Naive thymus-derived CD4-positive, alpha-beta T cell (primary cell): ENCODE measurements at places on chromosomes 2 and 18. TPM values are rescaled to one million over a fixed set of nuclear protein-coding genes. Genes with fewer than 3 reads are reported as not detected.

THAP4 gene
- polyA plus RNA-seq = 30.8 TPM

RAB6C gene
- 0.09 TPM for polyA plus RNA-seq

SPP2 gene
- polyA plus RNA-seq = not detected

RTP5 gene
- polyA plus RNA-seq = not detected

GRCh38 chr2:152537081-152537651, 180.1 kb downstream of the PRPF40A start:
- no peak for DNase-seq

- DNase-seq = no peak
Measured at GRCh38 chr2:98777076-98777475, 46.1 kb upstream of the MGAT4A start.

- no peak for DNase-seq
Measured at GRCh38 chr2:80459028-80459427, 154.5 kb upstream of the LRRTM1 start.

DNA sequence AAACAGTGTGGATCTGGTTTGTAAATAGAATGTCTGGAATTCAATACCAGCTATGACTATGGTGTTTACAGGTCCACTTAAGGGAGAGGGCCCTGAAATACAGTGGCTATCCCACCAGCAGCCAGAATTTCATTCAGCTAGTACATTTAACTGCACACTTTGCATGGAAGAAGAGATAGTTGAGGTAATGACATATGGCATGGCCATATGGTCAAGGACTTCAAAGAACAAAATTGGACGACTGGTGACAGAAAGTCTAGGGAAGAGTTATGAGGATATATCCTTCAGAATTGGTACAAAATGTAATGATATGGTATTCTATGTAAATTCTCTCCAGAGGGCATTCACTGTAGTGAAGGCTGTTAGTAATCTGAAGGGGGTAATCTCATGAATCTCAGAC, 105.0 kb downstream of the IKZF2 start:
- DNase-seq = no peak

- DNase-seq = no peak
Measured at GRCh38 chr2:180761224-180761623, 219.2 kb upstream of the UBE2E3 start.

- no peak for DNase-seq
Measured at GRCh38 chr2:65427532-65427931, 4.9 kb downstream of the SPRED2 start.

GRCh38 chr2:46950314-46950713, 34.7 kb upstream of the MCFD2 start:
- DNase-seq = no peak

DNA sequence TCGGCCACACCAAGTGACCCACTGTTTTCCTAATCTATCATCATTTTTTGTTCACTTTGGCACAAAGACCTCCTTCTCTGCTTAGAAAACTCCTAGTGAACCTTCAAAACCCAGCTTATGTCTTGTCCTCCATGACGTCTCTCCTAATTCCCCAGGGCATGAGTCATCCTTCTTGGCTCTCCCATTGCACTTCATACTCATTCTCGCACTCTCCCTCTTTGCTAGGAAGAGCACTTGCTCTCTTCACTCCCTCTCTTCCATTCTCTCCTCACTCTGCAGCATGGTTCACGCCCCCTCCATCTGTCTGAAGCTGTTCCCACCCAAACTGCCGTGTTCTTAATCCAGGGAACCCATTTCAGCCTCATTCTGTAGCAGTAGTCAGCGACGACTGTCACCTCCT, 103.9 kb downstream of the MRO start:
- no peak for DNase-seq

DNA sequence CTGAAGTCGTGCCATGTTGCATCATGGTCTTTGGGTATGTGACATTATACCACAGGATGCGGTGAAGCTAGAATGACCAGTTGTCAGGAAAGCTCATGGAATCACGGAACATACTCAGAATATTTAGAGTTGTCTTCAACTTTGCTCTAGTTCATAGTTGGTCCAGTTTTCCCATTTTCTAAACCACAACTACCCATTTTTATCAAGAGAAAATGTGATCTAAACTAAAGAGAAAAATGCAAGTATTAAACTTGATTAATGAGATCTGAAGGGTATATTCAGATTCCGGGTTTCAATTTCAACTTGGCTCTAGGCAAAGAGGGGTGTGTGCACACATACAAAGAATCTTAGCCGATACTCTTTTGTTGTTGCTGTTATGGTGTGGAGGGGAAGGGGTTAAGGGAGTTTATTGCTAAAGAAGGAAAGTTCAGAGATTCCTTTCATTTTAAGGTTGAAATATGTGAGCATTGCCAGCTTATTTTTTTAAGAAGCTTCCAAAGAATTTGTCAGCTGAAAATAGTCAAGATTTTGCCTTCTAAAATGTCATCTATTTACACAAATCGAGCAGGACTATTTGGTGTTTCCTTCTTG, 516.6 kb upstream of the ZEB2 start:
- no peak for DNase-seq

DNA sequence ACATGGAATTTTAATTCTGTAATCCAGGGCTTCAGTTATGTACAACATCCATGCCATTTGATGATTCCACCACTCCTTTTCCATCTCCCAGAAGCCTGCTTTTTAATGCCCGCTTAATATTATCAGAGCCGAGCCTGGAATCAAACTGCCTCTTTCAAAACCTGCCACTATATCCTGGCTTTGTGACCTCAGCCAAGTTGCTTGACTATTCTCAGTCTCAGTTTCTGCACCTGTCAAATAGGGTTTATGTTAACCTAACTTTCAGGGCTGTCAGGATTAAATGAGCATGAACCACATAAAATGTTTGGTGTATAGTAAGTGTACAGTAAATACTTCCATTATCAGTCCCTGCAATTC, 108.7 kb downstream of the XRCC5 start:
- DNase-seq = no peak

DNA sequence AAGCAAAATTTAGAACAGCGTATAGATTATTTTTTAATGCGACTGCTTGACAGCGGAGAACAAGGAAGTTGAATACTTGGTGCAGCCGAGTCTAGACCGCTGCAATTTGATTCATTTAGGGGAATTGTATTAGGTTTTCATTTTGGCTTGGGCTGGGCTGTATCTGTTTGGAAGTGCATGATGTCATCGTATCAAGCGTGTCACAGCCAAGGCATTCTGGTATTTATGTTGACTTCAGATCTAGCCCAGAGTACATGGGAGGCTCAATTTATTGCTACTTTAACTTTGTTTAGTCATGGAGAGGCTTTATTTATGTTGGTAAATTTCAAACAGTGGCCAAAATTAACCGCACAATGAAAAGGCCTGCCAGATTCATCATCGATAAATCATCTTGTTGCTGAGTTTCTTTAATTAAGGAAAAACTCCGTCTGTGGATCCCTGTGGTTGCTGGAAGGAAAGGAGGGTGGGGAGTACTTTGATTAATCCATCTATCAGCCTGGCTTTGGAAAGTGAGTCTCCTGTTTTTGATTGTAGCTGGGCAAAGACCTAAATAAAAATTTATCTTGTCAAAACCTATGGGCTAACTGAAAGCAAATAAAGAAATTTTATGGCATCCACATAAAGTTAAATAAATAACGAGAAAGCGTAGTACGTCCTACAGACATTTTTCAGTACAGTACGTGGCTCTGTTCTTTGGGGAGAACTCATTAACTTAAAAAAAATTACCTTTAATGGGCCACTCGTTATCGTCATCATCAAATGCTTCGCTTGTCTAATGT, 230.4 kb upstream of the SPRED2 start:
- DNase-seq = no peak

DNA sequence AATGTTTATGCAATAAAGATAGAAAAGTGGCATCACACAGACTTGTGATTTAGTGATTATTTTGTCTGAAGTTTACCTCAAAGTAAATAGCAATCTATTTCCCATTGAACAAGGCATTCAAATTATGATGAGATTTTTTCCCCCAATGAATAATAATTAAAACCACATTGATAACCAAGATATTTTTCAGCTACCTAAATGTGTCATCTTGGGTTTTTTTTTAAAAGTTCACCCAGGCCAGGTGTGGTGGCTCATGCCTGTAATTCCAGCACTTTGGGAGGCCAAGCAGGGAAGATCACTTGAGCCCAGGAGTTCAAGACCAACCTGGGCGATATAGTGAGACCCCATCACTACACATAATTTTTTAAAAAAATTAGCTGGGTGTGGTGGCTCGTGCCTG, 27.0 kb downstream of the MYOM1 start:
- no peak for DNase-seq
